Activated CD4-positive, alpha-beta T cell treated with anti-CD3 and anti-CD28 coated beads, Interleukin-2, amount 50 U/mL, for 24 hours (primary cell): ENCODE measurements at places on chromosomes 1 and 21.

GRCh38 chr1:27966402-27967105 is 6.8 kb downstream of the XKR8 start:
- DNase-seq = no peak

DNA sequence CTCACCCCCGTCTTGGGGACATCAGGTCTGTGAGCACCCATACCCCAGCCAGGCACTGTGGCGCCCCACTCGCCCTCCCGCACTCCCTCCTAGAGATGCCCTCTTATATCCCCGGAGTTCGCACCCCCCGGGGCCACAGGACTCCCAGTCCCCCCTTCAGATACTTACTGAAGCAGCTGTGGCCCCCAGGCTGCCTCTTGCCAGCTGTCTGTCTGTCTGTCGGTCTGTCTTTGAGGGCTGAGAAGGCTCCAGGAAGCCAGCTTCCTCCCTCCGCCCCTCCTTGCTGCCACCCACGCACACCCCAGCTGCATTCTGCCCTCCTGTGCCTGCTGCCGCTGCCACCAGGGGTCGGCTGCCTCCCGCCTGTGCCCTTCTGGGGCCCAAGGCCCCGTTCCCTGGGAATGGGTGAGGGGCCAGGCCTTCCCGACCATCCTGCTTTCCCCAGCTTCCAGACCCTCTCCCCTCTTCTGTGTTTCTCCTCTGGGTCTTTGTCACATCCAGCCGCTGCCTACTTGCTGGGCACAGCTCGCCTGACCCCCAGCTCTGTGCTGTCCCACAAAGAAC is at the start of gene PTPN7:
PTPN7 (minus strand) TSS at position 226 of the 564 bp plus-strand sequence. CDS start 1,200 bp downstream, outside the sequence.
- peak; percentile 73 for DNase-seq

- DNase-seq = no peak
Measured at GRCh38 chr1:236007781-236008180, 57.1 kb downstream of the NID1 start.

GRCh38 chr1:86829321-86829720 is 84.6 kb downstream of the SELENOF start:
- DNase-seq = no peak

GRCh38 chr1:13799502-13800283 is 99.7 kb downstream of the PRDM2 start:
- DNase-seq = no peak

- no peak for DNase-seq
Measured at GRCh38 chr1:4648657-4649056, 5.8 kb upstream of the AJAP1 start.

DNA sequence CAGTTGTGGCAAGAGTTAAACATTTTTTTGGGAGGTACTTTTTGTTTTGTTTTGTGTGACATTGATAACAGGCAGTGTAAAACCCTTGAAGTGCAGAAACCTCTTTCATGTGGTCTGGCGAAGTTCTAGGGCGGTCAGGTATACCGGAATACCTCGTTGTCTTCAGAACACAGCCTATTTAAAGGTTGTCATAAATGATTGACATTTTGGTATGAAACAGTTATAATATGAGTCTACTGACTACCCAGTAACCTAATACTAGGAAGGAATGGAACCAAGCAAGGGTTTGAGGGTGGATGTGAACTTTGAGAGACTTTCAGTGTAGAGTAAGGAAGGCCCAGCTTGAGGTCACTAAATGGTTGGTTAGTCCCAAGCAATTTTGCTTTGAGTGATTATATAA is 40.5 kb downstream of the PATJ start:
- DNase-seq = no peak

DNA sequence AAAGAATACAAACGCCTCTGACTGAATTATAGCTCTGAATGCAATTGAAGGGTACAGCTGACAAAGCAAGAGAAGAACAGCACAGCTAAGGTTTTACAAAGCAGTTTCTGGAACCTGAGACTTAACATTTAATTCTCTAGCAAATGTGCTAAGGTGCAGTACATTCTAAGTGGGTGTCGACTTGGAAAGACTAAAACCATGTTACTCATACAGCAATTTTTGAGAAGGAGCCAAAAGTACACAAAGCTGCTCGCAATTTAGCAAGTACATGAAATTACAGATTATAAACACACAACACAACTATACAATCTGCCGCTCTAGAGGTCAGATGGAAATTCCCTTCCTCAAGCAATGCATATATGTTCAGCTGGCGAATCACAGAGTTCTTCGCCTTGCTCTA is 121.9 kb downstream of the TIAM1 start:
- DNase-seq = no peak

DNA sequence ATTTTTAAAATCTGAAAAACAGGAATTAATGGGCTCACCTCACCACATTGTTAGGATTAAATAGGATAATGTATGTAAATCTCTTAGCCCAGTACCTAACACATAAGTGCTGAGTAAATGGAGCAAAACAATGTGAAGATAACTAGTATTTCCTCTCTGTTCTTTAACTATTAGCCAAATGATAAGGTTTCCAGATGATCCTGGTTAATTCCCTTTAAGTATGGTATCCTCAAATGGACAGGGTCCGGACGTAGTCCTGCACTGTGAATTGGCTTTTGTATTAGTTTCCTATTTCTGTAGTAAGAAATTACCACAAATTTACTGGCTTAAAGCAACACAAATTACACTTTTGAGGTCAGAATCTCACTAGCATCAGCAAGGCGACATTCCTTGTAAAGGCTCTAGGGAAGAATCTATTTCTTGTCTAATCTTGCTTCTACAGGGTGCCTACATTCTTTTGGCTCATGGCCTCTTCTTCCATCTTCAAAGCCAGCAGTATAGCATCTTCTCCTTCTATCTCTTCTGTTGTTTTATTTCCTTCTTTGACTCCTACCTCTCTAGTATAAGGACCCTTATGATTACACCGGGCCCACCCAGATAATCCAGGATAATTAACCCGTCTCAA is 17.1 kb downstream of the SCAF4 start:
- DNase-seq = no peak

GRCh38 chr1:60948486-60948885 is 133.9 kb upstream of the NFIA start:
- DNase-seq = no peak

GRCh38 chr1:184747089-184747955 is 7.3 kb downstream of the EDEM3 start:
- no peak for DNase-seq

DNA sequence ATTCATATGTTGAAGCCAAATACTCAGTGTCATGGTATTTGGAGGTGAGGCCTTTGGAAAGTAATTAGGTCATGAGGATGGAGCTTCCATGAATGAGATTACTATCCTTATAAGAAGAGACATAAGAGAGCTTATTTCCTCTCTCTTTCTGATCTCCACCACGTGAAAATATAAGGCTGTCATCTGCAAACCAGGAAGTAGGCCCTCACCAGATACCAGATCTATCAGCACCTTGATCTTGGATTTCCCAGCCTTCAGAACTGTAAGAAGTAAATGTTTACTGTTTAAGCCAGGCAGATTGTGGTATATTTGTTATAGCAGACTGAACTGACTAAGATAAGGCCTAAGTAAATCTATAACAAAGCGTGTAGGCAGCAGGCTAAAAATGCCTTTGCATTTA is 25.3 kb downstream of the RBM11 start:
- DNase-seq = no peak

GRCh38 chr21:45726438-45726837 is 82.9 kb downstream of the PCBP3 start:
- no peak for DNase-seq

GRCh38 chr1:236686815-236687160 is 489 bp downstream of the ACTN2 start:
- no peak for DNase-seq

DNA sequence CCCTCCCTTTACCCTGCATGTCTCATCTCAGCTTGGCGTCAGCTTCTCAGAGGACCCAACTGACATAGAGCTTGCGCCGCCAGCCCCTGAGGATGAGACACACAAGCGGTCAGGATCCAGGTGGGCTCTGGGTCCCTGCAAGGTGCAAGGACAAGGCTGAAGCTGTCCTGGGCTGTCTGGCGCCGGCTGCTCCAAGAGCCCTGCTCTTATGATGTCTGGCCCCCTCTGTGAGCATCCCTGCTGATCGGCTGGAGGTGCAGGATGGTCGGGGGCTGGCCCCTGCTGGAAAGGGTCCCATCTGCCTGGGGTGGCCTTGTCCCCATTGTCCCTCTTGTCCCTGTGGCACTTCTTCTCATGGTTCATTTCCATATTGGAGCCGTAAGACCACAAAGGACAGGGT is 479.0 kb downstream of the NPHP4 start:
- DNase-seq = no peak

DNA sequence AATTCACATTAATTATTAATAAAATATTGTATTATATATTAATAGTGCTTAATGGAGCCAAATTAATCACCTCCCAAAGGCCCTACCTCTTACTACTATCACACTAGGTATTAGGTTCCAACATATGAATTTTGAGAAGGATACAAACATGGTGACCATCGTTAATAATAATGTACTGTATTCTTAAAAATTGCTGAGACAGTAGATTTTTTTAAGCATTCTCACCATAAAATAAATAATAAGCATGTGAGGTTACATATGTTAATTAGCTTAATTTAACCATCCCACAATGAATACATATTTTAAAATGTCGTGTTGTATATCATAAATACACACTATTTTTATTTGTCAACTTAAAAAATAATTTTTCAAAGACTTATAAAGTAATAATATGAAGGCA is 299.2 kb upstream of the NR5A2 start:
- DNase-seq = no peak

- no peak for DNase-seq
Measured at GRCh38 chr1:98323906-98324358, 337.6 kb upstream of the SNX7 start.

- DNase-seq = no peak
Measured at GRCh38 chr1:65021795-65022194, 55.4 kb upstream of the JAK1 start.

- no peak for DNase-seq
Measured at GRCh38 chr1:1259951-1260600, 13.6 kb upstream of the C1QTNF12 start.

GRCh38 chr1:205263580-205264190 is 35.9 kb downstream of the TMCC2 start:
- no peak for DNase-seq

DNA sequence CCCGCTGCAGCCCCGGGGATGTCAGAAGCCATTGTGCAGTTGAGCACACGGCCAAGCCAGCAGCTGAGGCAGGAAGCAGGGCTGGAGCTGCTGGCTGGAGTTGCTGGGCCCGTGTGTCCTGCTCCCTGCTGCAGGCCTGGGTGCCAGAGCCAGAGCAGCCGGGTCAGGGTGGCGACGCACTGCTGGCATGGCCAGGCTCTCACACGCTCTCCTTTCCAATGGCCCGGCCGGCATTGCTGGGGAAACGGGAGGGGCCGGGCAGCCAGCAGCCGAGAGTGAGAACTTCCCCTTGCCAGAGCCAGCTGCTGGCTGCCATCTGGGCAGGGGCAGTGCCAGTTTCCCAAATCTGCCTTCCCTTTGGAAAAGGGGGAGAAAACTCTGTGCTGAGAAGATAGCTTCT is 82.4 kb upstream of the PROX1 start:
- no peak for DNase-seq

DNA sequence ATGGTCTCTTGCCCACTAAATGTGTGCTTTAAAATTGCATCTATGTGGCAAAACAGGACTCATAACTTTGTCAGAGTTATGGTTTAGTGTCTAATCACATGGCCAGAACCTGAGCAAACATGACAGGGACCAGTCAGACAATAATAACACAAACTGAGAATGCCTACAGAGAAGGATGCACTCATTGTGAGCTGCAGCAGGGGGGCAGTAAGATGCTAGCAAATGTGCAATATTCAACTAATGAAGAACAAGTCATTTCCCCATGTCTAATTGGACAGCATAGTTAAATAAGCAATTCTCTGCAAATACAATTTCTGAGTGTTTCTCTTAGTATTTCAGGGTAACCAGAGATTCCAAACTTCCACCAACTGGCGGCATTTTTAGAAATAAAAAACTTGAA is 30.8 kb downstream of the SPAG17 start:
- no peak for DNase-seq

DNA sequence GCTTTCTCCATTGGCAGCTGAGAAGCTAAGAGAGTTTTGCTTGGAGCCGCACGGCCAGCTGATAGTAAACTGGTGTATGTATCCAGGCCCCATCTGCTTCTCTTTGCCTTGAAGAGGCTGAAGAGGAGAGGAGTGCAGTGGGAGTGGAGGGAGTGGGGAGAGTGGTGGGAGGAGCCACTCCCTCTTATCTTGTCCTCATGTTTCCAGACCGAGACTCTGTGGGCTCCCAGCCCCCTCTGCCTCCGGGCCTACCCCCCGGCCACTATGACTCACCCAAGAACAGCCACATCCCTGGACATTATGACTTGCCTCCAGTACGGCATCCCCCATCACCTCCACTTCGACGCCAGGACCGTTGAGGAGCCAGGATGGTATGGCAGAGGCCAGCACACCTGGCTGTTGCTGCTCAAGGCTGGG is 6.0 kb upstream of the LRRC71 start:
- DNase-seq = no peak

- DNase-seq = no peak
Measured at GRCh38 chr21:27277110-27277509, 310.2 kb upstream of the ADAMTS5 start.

GRCh38 chr1:50661626-50662025 is 238.4 kb upstream of the DMRTA2 start:
- no peak for DNase-seq

DNA sequence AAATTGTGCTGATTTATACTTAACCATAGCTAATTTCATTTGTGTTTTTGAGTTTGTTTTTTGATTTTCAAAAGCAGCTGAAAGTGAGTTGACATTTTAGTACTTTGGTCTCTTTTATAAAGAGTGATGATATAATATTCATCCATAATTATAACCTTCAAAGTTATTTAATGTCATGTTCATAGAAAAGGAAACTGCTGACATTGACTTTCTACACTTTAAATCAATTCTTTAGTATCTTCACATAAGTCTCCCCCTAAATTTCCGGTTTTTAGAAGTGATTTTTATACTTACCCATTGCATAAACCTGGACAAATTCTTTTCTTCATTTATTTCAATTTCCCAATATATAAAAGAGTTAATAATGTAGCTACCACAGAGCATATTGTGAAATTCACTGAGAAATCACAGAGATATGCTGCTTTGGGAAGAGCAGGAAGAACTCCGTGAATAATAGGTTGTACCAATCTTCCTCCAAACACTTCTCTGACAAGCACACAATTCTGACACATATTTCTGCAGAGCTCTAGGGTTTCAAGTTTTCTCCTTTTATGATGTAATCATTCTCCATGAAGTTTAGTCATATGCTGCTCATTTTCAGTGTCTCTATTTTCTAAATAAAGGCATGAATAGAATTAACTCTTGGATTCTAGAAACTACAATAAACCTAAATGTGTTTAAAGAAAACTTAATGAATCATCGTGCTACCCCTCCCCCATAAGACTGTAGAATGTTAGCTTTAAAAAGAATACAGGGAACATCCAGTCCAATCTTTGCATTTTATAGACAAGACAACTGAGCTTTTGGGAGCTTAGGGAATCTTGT is 25.6 kb upstream of the CDC42BPA start:
- no peak for DNase-seq

GRCh38 chr1:172215006-172215405 is 205.5 kb upstream of the C1orf105 start:
- DNase-seq = no peak
